ENCODE measurements at places on chromosomes 16 and 17.

DNA sequence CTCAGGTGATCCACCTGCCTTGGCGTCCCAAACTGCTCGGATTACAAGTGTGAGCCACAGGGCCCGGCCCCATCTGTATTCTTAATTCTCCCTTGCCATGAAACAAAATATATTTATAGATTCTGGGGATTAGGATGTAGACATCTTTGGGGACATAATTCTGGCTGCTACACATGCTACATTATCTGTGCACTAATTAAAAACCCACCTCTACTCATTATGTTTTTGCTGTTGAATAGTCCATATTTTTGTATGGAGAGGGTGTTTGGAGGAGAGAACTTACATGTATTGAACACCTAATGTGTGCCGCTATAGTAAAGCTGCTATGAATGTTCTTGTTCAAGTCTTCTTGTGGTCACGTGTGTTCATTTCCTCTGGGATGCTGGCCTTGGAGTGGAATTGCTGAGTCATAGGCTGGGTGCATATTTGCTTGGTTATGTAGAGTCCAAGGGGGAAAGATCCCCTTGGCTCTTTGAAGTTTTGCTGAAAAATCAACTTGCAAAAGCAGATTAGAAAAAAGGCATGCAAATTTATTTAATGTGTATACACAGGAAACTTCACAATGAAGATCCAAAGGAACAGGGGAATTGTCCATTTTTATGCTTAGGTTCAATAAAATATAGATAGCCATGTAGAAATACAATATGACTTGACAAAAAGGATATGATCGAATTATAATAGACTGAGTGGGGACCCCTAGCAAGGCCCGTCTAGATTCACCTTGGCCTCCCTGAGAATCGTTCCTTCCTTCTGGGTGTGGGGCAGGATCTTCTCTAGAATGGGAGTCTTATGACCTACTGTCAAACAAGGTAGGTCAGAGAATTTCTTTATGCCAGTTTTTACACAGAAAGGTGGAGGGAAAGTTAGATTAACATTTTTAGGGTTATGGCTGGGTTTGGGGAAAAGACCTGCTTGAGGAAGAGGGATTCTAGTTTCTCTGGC lies 42.1 kb upstream of the GPRC5B start:
- no peak for DNase-seq

DNA sequence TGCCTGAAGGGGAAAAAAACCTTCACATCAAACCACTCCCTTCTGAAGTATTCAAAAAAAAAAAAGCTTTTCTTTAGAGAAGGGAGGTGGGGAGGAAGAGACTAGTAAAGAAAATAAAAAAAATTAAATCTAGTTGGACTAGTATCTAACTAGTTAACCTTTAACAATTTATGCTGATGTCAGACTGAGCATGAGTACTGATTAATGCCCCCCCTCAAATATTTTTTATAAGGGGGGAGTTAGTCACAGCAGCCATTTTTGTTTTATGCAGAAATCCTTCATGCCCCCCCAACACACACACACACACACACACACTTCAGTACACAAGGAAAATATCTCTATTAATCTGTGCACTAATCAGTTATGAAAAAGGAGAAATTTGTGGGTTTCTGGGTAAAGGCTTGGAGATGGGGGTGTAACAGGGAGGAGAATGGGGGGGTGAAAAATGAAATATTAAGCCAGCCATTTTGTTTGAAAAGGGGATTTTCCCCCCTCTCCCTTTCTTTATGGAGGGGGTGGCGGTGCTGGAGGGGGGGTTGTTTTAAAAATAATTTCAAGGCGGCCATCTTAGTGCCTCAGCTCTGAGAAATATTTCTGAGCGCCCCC lies 4.7 kb upstream of the CHD3 start:
- DNase-seq: no peak

DNA sequence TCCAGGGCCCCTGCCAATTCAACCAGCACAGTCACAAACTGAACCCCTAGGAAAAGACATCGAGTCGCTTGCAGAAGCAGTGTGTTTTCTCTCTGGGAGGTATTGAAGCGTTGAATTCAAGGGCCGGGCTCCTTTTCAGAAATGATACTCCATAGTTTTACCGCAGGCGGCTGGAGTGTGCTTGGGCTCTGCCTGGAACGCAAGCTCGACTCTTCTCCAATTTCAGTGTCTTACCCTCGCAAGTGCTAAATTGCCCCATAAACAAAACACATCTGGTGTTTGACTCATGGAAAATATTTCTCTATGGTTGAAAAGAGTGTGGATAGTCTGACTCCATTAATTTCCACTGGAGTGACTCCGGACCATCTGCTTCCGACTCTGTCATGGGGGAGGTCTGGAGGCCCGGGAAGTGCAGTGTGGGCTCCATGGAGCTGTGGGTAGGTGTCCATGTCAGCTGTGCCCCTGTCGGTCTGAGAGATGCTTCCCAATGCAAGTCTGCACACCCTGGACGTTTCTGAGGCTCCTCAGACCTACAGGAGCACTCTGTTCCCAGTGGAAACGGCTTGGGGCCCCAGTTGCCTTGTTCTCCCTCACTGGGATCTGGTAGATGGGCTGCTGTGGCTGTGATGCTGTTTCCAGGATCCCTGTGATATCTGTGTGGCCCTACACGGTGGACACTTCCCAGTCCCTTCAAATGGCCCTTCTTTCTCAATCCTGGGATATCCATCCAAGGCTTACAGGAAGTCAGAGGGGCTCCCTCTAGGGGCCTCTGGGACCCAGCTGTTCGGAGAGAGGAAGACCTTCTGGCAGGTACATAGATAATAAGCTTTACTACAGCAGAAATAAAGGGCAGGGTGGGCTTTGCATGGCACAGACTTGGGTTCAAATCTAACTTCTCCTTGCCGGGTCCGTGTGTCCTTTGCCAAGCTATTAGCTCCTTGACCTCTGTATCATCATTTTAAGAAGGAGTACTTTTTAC lies 119.8 kb upstream of the CDH13 start:
- DNase-seq: no peak

- no peak for DNase-seq
Measured at GRCh38 chr17:29622337-29623282, at the start of gene CORO6. CORO6 (minus strand) TSS chr17:29622912; CDS start chr17:29621421, 1,491 bp downstream.

DNA sequence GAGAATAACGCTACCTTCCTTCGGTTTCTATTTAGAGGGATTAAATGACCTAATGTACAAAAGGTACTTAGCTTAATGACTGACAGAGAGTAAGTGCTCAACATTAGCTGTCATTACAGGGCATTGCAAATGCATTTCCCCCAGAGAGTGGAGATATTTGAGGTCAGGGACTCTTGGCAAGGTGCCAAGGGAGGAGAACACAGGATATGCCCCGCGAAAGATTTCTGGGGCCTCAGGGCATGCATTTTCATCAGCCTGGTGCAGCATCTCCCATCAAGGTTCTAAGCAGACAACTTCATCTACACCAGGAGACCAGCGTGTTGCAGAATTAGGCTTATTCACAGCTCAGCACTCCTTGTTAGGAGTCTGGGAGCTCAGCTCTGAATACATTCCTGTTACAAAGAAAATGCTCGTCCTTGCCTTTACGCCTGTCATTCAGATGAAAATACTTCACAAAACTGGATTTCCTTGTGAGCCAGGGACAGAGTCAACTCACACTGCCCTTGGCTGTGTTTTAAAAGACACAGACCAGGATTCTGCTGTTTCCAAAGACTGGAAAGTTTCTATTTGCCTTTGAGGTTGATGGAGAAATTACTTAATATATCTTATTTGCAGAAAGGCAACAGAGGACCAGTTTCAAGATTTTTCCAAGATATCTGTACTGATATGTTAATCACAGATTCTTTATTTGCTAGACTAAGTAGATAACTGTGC lies 108.2 kb downstream of the VAT1L start:
- no peak for DNase-seq

- no peak for DNase-seq
Measured at GRCh38 chr17:67491681-67492024, 114.6 kb downstream of the PITPNC1 start.

GRCh38 chr17:80594431-80595269 lies 50.0 kb downstream of the RPTOR start:
- no peak for DNase-seq

- no peak for DNase-seq
Measured at GRCh38 chr17:49723423-49723822, 15.7 kb upstream of the SLC35B1 start.

DNA sequence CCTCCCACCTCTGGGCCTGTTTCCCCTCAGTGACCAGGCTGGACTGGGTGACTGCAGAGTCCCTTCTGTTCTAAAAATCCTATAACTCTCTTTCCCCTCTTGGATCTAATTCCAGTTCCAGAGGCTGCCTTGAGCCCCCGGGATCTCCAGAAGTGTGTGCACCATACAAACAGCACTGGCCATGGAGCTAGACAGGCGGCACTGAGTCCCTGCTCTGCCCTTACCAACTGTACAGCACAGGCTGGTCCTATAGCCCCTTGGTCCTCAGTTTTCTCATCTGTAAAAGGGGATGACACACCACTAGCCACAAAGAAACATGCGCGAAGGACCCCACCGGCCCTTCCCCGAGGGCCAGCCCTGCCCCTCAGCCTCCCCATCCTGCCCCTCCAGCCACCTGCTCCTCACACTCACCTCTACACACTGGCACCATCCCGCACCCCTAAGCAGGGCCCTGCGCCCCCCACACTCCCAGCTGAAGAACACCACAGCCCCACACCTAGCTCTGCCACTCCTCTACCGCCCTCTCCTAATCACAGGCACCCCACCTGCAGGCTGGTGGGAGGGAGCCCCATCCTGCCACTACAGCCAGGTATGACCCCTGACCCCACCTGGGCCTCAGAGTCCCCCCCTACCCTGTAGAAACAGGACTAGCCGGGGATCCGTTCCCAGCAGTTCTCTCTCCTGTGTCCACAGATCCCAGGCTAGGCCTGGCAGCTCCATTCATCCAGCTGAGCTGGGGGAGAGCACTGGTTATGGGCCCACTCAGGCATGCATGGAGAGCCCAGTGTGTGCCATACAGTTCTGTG lies 913 bp upstream of the KRT16 start:
- no peak for DNase-seq

GRCh38 chr16:35188288-35189155 lies 1729.1 kb downstream of the TP53TG3F start:
- DNase-seq: no peak

DNA sequence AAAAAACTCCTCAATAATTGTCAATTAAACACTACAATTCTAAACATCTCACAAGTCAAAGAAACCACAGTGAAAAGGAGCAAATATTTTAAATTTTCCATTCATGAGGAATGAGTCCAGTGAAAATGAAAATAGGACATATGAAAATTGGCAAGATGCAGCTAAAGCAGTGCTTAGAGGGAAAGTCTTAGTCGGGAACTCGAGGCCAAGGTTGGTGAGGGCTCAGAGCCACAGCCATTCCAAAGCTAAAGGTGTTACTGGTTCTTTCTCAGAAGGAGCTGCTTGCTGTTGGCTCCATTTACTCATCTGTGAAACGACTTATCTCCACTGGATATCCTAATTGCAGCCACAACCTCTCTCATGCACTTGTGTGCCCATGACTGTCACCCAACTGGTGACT lies 6.5 kb downstream of the SLC38A8 start:
- no peak for DNase-seq

GRCh38 chr17:81027591-81028505 lies 7.1 kb upstream of the BAIAP2 start:
- DNase-seq: no peak

DNA sequence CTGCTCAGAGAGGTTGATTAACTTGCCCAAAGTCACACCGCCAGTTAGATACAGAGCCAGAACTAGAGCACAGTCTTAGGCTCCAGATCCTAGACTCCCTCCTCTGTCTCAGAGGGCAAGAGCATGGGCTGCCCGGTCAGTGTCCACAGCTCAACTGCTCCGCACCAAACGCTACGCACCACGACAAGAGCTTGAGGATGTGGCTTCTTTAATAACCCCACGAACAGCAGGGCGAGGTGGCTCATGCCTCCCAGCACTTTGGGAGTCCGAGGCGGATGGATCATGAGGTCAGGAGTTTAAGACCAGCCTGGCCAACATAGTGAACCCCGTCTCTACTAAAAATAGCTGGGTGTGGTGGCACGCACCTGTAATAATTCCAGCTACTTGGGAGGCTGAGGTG lies 21.4 kb downstream of the FA2H start:
- no peak for DNase-seq
